Osteoblast (primary cell): ENCODE measurements at places on chromosomes 11 and 22. TPM values are rescaled to one million over a fixed set of nuclear protein-coding genes. Genes with fewer than 3 reads are reported as not detected.

The TST gene
- total RNA-seq: 53.6 and 63.3 TPM in 2 replicates

The KDM4E gene
- not detected in 2 replicates for total RNA-seq

The PLA2G3 gene
- total RNA-seq: 0.29 and 0.36 TPM in 2 replicates

The SAA4 gene
- total RNA-seq: not detected in 2 replicates

The CYP2D6 gene
- 0.29 and 0.36 TPM in 2 replicates for total RNA-seq

The PARVG gene
- 1.1 and 1.5 TPM in 2 replicates for total RNA-seq

The OR8B2 gene
- not detected in 2 replicates for total RNA-seq

The OR5AS1 gene
- not detected in 2 replicates for total RNA-seq
